Activated T-cell treated with anti-CD3 and anti-CD28 coated beads, Interleukin-2, amount 50 U/mL, for 4 hours (primary cell): ENCODE measurements at places on chromosomes 3 and 15.

GRCh38 chr15:69351333-69351732 is 52.6 kb downstream of the PAQR5 start:
- DNase-seq: no peak

- DNase-seq: no peak
Observed at GRCh38 chr15:92749216-92749615, 93.6 kb upstream of the FAM174B start.

GRCh38 chr15:49624056-49624455 is 3.2 kb downstream of the DTWD1 start:
- DNase-seq: no peak

DNA sequence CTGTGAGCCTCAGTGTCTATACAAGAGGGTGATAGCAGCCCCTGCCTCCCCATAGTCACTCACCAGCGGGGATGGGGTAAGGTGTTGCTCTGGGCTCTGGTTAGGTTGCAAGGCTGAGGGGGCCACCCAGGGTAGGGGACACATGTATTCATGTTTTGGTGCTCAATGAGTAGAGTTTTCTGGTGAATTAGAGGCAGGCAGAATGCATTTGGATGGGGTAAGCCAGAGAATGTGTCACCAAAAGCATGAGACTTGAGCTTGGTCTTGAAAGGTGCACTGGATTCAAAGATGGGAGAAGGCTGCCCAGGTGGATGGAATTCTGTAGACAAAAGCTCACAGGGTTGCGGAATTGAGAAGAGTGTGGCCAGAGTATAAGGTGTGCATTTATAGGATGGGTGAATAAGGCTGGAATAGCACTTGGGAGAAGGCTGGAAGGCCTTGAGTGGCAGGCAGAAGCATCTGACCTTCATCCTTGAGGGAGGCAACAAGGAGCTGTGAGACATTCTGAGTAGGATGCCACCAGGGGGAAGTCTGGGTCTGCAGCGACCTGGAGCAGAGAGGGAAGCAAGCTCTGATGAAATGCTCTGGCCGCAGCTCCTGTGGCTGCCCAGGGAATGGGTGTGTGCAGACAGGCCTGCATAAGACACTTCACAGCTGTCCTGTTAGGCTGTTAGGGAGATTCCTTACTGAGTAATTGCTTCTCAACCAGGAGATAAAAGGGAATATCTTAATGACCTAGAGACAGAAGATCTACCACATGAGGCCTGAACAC is 149.6 kb downstream of the CHDH start:
- no peak for DNase-seq

GRCh38 chr3:99871231-99872045 is 53.8 kb downstream of the CMSS1 start:
- DNase-seq: no peak
